ENCODE measurements at places on chromosomes 12 and 14.
A peak's percentile ranks its signal among the peaks of the same experiment; 100 is the strongest.

- DNase-seq = no peak
Measured at GRCh38 chr14:101072531-101072930, 169.0 kb upstream of the RTL1 start.

- DNase-seq = no peak
Measured at GRCh38 chr14:55645845-55646832, 66.1 kb downstream of the KTN1 start.

DNA sequence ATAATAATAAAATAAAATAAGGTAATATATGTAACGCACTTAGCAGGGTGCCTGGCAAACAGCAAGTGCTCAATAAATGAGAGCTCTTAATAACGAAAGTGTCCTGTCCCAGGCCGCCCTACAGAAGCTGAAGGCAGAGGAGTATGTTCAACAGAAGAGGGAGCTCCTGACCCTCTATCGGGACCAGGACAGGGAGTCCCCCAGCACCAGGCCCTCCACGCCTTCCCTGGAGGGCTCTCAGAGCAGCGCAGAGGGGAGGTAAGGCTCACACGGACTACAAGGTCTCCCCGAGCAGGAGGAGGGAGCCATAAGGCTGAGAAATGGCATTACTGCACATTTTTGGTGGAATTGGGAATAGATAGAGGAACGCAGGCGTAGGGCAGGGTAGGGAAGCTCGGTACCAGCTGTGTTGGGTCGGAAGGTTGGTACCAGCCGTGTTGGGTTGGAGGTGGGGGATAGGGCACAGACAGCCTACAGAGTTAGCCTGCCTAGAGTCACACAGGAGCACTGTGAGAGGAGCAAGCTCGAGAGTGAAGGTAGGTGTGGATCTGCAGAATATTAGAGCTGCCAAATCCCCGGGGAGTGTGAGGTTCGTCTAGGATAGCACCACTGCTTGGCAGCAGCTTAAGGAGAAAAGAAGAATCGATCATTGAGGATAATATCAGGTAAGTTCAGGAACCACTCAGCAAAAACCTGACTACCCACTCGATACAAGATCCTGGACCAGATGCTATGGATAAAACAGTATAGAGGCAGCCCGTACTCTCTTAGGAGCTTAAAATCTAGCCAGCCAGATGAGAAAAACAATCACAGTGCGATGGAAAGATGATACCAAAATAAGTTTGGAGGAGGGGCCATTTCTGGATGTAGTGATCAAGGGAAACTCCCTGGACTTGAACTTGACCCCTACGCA, 15.3 kb downstream of the TNFRSF1A start:
- no peak for DNase-seq

GRCh38 chr12:50149311-50149710, 17.9 kb downstream of the CERS5 start:
- no peak for DNase-seq

- DNase-seq = no peak
Measured at GRCh38 chr12:87142342-87142741, 886.2 kb upstream of the MGAT4C start.

GRCh38 chr12:93449277-93449676, 7.5 kb upstream of the UBE2N start:
- no peak for DNase-seq

DNA sequence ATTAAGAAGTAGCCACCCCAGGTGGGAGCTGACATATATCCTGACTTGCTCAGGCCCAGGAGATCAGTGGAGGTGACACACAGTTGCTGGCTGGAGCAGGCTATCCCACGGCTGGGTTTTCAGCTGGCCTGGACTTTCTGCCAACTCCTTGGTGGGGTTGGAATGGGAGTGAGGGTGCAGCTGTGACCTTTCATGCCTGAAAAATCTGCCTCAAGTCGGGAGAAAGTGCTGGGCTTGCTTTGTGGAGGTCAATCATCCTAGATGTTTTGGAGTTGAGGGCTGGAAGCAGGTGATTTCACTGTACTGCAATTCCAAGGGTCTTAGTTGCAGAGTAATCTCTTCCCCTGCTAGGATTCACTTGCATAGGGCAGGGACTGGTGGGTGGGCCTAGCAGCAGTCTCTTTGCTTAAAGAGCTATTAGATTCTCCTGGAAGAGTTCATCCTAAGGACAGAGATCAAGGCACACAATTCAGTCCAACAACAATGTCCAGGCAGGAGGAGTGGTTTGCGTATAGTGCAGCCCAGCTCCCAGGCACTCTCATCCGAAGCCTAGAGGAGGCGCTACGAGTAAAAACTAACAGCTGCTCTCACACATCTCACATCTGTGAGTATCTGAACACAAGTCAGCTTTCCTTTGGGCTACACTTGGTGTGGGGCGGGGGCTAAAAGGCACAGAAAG, 98.1 kb downstream of the GAS2L3 start:
- DNase-seq = no peak

DNA sequence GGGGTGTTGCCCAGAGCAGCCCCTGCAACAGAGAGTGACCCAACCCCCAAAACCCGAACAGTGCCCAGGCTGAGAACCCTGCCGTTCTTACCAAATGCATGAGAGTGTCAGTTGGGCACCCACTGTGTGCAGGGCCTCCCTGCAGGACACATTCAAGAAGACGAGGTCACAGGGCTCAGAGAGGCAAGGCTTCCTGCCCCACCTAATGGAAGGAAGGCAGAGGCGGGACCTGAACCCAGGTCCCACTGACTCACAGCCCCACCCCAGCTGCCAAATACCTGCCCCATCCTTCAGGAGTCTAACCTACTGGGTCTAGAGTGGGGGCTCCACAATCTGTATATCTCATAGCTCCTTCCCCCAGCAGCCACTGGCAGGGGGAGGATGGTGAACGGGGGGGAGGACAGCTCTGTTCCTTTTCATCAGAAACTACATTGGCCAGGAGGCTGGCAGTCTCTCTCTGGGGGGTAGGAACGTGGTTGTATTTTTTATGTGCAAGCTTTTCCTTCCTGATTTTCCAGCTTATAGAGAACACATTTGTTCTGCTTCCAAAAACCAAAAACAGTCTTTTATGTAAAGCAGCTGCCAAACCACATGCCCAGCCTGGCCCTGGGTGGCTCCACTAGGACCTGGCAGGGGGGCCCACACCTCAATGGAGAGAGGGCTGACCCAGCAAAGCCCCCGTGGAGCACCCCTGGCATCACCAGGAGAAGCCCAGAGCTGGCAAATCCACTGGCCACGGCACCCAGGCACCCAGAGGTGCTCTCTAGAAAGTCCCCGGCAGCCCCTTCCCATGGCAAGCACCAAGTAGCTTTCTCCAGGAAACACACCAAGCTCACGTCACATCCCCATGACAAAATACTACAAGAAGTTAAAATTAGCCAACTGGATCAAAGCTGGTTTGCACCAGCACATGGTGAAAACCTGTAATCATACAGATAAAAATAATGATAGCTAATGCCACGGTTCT, 17.0 kb downstream of the NCOR2 start:
- no peak for DNase-seq

GRCh38 chr14:51462182-51462581, 189.5 kb upstream of the FRMD6 start:
- no peak for DNase-seq

DNA sequence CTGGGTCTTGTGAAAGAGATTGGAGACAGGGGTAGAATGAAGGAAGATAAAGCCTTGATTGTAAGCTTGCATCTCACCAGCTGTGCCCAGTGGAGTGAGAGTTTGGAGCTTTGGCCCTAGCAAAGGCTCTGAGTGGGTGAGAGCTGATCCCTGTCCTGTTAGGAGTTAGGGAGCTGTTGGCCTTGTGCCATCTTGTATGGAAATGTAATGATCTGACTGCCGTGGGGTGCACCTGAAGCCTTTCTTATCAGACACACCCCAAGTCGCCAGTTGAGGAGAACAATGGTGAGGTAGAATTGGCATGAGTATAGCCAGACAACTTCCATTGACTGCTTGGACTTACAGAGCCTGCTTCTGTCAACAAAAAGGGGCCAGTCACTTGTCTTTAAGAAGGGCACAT, 130.1 kb downstream of the PRKCH start:
- DNase-seq = no peak

DNA sequence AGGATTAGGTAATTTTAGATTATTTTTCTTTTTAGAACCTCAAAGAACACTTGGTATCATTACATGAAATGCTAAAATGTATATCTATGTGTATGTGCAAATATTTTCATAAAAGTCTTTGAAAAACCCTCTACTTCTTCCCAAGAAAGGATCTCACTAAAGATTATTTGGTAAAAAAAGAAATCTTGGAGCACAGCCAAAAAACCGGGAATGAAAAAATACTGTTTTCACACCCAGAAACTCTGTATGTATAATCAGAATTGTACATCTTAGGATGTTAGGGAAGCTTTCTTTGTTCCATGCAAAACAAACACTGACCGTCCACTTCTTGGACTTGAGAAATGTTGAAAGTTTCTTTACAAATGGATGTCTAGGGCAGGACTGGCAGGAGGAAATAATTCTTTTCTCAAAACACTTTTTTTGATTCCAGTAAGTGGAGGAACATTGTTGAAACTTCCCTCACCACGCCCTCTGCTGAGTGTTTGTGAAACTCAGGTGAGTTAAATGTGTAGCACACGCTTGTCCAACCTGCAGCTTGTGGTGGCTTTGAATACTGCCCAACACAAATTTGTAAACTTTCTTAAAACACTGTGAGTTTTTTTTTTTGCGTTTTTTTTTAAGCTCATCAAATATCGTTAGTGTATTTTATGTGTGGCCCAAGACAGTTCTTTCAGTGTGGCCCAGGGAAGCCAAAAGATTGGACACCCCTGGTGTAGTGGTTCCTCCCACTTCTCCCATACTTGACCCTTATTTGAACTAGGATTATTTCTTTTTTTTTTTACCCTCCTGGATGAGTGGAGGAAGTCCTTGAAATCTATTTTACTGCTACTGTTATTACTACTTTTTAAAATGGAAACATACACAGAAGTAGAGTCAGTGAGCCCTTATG, 26.6 kb downstream of the FBXO34 start:
- DNase-seq = no peak

- DNase-seq = no peak
Measured at GRCh38 chr12:76563061-76563460, 3.5 kb upstream of the OSBPL8 start.

DNA sequence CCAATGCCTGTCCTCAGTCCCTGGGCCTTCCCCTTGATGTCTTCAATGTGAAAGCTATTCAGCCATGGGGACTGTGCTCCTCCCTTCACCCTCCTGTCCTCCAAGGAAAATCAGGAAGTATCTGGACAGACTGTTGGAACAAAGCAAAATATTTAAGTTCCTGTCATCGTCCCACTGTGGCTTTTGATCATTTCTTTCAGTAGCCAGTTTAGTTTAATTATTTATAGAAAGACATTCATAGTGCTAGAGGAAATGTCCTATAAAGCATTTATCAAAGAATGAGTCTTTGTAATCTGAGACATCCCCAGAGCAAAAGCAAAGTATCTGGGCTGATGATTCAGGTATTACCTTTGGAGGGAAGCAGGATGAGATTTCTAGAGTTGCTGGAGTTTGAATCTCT, 254.1 kb downstream of the NRXN3 start:
- no peak for DNase-seq

GRCh38 chr12:122059203-122059960, 19.2 kb upstream of the MLXIP start:
- DNase-seq = no peak

DNA sequence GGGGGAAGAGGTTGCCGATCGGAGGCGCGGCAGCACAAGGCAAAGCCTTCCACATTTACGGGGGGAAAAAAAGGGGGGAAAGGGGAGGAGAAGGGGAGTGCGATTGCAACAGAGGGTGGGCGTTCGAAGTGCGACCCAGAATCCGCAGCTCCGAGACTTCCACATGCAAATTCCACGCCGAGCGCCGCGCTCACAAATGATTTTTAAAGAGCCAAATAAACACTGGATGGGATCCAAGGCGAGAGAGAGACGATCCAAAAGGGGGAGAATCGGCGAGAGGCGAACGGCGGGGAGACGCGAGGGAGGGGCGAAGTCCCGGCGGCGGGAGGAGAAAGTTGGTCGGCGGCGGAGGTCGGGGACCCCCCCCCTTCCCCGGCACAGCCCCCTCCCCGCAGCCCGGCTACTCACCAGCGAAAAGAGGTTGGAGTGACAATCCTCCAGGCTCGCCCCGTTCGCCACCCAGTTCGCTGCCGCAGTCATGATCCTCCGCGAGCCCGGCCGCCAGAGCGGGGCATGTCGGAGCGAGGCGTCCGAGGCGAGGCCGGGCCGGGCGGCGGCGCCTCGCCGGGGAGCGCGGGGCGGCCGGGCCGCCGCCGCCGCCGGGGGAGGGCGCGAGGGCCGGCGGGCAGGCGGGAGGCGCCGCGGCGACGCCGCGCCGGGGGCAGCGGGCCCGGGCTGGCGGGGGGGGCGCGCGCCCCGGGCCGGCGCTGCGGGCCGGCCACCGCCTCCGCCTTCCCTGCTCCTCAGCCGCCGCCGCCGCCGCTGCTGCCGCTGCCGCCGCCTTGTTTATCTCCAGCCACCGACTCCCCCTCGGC, 634 bp downstream of the MED13L start:
- peak; percentile 54 for DNase-seq

- DNase-seq = no peak
Measured at GRCh38 chr12:46711756-46712155, 114.0 kb downstream of the SLC38A4 start.

GRCh38 chr12:27561535-27562350, 37.7 kb downstream of the PPFIBP1 start:
- DNase-seq = no peak

DNA sequence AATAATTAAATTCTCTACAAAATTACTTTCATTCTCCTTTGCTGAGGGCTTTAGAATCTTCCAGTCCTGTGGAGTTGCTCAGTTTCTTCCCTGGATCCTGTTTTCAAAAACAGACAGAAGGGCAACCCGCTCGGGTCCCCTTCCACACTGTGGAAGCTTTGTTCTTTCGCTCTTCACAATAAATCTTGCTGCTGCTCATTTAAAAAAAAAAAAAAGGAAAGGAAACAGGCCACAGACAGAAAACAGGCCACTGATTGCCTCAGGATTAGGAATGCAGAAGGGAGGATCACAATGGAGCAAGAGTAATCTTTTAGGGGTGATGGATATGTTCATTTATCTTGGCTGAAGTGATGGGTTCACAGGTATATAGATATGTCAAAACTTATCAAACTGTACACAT, 29.5 kb upstream of the HIGD1C start:
- DNase-seq = no peak

GRCh38 chr12:64624035-64624434, 13.7 kb downstream of the RASSF3 start:
- DNase-seq = no peak

DNA sequence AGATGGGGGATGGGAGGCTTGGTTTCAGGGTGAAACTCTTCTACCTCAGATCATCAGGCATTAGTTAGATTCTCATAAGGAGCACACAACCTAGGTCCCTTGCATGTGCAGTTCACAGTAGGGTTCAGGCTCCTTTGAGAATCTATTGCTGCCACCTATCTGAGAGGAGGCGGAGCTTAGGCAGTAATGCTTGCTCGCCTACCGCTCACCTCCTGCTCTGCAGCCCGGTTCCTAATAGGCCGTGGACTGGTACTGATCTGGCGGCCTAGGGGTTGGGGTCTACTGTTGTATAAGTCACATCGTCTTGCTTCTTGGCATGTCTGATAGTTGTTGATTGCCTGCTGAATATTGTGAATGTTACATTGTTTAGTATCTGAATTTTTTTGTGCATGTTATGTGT, 12.2 kb downstream of the SCYL2 start:
- no peak for DNase-seq

Measured in stimulated activated CD4-positive, alpha-beta T cell treated with anti-CD3 and anti-CD28 coated beads, Interleukin-1b, Interleukin-23, amount 100 ng/mL, for 4 hours (primary cell).